ENCODE measurements at places on chromosomes 13 and 19.
A peak's percentile ranks its signal among the peaks of the same experiment; 100 is the strongest.

DNA sequence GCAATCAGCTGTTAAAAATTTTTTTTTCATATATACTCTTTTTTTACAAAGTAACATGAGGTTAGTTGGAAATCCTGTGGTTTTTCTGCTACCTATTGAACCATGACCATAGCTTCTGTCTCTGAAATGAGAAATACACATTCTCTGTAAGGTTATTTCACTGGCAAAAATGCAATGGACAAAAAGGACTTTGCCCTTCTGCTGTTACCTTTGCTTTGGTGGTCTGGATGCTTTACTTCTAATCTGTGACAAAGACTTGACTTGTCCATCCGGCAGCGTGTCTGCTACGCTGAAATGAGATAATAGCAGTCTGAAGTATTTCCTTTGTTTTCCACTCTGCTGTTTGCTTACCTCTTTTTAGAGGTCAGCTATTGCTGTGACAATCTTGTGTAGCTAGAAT is 412.8 kb downstream of the SLITRK6 start:
- DNase-seq: no peak

DNA sequence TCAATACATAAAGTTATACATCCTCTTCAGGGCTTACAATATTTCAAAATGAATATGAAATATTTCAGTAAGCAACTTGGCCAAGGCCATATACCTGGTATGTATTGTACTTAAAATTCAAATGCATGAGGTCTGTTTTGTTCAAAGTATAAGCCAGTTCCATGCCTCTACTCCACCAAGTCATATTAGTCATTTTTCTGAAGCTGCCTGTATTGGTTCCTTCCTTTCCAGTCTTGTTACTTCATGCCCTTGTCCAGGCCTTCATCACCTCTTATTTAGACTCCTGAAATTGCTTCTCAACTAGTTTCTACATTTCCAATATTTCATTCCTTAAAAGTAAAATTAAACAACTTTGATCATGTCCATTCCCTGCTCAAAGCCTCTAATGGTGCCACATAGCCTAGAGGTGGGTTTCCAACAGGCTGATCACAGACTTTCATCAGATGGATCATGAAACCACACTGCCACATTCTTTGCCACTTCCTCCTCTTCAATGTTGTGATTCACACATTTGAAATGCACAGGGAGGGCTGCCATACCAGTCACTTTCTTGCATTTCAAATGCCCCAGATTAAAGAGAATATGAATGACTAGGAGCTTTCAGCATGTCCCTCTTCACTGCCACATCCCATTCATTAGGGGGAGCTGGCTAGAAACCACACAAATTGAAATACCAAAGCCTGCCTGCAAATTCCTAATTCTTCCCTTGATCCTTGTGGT is 424.1 kb upstream of the DACH1 start:
- DNase-seq: peak; percentile 13

DNA sequence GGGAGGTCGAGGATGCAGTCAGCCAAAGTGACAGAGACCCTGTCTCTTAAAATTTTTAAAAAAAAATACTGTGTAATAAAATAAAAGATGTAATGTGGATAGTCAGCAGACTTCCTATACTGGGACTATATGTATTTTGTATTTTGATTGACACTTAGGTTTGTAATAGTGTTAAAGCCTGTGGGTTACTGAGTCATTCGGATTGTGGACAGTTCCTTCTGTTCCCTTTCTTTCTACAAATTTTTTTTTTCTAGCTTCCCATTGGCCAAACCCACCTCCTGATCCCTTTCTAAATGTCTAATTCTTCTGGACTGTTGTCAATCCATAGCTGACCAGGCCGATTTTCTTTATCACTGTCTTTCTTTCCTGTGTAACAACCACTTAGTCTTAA is 108.0 kb downstream of the DNAJC3 start:
- no peak for DNase-seq

- DNase-seq: no peak
Observed at GRCh38 chr13:73681015-73681414, 453.2 kb downstream of the KLF12 start.

DNA sequence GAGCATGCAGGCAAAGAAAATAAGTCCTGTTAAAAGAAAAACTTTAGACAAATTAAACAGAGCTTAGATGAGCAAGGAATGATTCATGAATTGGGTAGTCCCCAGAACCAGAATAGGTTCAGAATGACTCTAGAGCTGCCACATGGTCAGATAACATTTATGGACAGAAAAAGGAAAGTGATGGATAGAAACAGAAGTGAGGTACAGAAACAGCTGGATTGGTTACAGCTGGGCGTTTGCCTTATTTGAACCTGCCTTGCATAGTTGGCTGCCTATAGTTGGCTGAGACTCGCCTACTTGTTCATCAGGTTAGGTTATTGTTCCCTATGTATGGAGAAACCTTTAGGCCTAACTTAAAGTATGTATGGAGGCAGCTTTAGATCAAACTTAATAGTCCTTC is 35.4 kb downstream of the WDFY2 start:
- DNase-seq: no peak

GRCh38 chr19:48633148-48634035 is 3.8 kb downstream of the DBP start:
- no peak for DNase-seq

DNA sequence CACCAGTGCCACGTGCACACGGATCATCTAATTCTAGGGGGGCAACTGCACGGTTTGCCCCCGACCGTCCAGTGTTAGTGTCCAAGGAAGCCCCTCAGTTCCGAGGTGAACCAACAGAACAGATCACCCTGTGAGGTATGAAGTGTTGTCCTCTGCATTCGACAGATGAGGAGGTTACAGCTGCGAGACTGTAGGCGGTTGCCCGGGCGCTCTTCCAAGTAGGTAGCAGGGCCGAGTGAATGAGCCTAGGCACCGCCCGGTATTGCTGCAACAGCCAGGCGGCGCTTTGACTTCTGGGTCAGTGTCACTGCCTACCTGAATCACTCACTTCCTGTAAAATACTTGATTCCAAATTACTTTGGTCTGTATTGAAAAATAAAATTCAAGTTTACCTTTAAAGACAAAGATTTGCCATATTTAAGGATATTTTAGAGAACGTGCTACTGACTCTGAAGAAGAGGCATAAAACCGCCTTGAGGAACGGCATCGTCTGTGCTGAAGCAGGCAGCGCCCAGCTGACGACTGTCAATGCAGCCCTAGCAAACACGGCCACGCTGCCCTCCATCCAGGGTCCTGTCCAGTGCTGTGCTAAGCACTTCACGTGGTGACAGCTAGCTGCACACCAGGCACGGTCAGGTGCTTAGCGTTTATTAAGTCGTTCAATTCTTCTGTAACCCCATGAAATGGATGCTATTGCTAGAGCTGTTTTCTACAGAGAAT is 19.3 kb upstream of the RASA3 start:
- peak; percentile 74 for DNase-seq

DNA sequence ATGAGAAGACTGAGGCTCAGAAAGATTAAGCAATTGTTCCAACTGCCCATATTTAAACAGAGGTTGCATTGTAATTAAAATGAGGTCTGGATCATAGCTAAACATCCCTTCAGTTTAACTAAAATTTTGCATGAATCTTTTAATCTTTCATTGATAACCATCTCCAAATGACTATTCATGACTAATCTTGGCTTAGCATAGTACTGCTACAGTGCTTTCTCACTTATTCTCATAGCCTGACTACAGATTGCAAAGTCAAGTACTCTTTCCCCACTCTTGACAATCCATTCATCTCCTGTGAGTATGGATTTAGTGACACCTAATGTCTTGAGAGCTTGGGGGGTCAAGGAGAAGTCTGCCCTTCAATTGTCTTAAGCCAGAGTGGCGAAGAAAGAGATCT is 258.4 kb downstream of the RFC3 start:
- DNase-seq: peak; percentile 49

DNA sequence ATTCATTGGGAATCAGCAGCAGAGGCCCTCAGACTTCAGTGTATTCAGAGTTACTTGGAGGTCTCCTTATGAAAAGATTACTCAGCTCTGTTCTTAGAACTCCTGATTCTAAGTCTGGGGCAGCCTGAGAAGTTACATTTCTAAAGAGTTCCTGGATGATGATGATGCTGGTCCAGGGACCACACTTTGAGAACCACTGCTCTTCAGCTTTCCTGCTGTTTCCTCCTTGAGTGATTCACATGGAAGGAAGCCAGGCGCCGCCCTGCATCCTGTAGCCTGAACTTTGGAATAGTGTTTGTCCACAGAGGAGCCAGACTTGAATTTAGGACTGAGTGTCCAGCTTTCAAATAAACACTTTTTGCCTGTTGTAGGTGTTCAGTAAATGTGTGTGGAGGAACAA is 2.9 kb downstream of the CEBPG start:
- no peak for DNase-seq

DNA sequence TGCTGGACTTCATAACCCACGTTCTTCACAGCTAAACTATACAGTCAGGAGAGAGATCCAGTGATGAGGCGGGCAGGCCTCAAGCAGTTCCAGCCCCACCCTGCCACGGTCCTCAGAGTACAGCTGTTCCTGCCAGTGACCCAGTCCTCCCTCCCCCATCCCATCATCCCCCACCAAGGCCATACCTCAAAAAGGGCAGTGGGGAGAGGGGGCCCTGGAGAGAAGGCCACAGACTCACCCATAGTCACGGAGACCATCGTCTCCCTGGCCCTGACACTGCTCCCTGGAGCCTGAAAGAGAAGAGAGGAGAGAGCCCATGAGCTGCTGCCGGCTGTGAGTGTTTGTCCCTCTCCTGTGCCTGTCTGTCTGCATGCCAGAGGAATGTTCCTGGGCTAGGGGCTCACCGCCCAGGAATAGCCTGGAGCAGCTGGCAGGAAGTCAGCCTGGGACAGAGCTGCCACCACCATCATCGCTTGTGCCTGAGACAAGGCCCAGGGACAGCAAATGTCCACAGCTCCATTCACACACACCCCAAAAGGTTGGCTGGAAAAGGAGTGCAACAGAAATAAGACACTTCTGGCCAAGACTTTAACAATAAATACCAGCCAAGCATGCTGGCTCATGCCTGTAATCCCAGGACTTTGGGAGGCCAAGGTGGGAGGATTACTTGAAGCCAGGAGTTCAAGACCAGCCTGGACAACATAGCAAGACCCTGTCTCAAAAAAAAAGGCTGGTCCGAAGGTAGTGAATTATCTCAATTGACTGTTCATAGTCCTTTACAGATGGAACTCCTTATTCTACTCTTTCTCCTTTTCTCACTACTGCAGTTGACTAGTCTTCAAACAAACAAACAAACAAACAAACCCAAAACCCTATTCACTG is 6.4 kb downstream of the C19orf47 start:
- no peak for DNase-seq

- no peak for DNase-seq
Observed at GRCh38 chr19:51023946-51024345, 2.5 kb downstream of the KLK11 start.

DNA sequence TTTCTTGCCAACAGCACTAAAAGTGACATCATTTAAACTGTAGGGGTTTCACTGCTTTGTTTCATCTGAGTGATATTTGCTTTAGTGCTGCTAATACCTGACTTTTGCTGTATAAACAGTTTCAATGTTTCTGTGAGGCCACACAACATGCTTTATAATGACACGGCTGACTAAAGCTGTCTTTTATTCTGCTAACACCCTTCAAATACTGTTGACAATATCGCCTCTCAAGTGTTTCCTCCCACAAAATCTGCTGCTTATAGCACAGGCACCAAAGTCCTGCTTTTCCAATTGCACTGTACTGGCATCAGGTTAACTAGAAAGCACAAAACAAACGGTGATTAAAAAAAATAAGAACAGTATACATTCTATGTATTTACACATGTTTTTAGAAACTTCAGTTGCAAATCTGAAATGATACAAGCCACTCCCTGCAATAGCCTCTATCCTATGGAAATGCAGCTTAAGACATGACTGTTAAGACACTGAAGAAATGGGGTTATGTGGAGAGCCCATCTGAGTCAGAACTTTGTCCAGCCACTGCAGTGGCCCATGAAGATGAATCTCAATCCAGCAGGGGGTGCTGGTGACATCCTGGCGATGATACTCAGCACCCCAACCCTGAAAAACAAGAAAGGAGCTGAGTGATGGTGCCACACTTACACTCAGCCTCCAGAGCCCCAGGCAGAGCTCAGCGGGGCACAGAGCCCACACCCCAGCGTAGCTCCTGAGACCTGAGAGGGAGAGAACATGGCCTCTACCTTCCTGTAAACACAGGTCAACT is 29.4 kb downstream of the RFXAP start:
- no peak for DNase-seq

DNA sequence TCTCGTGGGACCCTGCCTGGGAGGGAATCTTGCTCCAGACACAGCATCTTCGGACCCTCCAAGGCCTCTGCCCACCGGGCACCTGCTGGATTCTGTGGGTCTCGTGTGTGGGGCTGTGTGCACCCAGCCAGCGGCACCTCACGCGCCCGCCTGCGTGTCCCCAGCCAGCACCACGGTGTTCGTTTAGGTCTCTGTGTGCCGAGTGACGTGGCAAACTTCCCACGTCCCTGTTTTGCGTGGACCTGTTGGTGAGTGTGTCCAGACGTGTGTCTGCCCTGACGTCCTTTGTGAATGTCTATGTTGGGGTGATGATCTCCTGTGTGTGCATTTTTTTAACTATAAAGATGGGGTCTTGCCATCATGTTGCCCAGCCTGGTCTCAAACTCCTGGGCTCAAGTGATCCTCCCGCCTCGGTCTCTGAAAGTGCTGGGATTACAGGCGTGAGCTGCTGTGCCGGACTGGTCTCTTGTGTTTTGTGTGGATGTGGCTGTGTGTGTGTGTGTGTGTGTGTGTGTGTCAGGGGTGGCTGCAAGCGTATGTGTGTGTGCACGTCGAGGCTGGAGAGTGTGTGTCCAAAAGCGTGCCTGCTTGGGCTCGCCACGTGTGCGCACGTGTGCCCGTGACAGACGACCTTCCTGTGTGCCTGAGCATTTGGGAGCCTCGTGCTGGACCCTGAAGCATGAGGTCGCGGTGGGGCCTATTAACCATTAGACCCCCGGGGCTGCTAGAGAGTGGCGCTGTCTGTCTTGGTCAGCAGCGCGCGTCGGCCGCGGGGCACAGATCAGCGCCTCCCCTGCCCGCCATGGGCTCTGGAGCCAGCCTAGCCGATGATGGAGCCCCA is 15.7 kb downstream of the ARID3A start:
- DNase-seq: no peak

- no peak for DNase-seq
Observed at GRCh38 chr13:40077396-40078027, 422.1 kb downstream of the COG6 start.

DNA sequence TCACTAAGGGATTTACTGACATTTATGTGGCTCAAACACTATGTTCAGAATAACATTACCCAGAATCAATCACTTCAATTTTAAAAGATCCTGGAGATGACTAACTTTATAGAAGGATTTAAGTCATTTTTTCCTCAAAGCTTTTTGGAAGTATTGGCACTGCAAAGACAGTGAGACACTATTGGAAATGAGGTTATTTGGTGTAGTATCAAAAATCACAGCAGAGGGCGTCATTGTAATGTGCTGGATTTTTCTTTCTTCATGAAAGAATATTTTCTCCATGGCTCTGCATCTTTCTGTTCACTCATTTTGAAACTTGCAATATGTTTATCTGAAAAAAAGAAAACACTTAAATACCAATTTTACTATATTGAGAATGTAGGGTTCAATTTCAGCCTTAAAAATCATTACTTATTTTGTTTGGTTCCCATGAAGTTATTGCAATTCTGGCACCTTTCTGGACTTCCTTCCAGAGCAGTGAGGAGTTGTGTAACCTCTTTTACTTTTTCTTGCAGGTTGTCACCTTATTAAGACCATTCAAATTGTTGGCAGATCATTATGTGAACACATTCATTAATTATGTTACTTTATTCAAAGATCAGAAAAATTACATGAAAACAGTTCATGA is 3.7 kb upstream of the CSNK1A1L start:
- DNase-seq: peak; percentile 12

- DNase-seq: no peak
Observed at GRCh38 chr13:62250501-62251201, 835.0 kb upstream of the PCDH20 start.
